ENCODE measurements at places on chromosomes 16 and 17. TPM values are rescaled to one million over a fixed set of nuclear protein-coding genes. Genes with fewer than 3 reads are reported as not detected.

The DNAH2 gene
- polyA plus RNA-seq = 0.18 TPM

The MYH1 gene
- 0.06 TPM for polyA plus RNA-seq

The SNX20 gene
- not detected for polyA plus RNA-seq

The ATP2A1 gene
- 3.0 TPM for polyA plus RNA-seq

The DHRS7C gene
- not detected for polyA plus RNA-seq

The SULT1A3 gene
- polyA plus RNA-seq = 24.1 TPM

The SMARCD2 gene
- polyA plus RNA-seq = 89.1 TPM

The NPIPA7 gene
- 26.9 TPM for polyA plus RNA-seq

The PHOSPHO1 gene
- polyA plus RNA-seq = not detected

The YWHAE gene
- polyA plus RNA-seq = 812 TPM

The KCNJ16 gene
- polyA plus RNA-seq = not detected
